ENCODE measurements at places on chromosomes 11 and 22.

DNA sequence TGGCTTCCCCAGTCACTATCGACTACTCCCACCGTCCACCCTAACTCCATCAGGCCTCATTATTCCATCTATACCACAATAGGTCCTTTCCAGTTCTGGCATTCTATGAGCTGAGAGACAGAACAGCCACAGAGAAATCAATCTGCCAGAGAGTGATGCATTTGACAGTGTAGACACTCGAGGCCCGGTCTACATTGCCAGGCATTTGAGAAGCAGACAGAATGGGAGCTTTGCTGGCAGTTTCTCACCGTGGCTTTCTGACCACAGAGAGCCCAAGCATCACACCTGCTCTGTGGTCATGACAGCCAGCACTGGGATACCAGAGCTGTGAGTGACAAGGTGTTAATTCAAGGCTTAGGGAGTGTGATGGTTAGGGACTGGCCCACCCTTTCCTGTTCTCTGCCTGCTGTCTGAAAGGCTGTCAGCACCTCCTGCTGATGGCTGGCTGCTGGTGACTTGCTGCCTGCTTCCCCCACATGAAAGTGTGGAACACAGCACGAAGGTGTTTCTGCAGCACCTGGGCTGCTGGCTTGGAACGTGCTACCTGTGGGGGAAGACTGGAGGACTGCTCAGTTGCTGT, 137.8 kb downstream of the KIRREL3 start:
- DNase-seq: no peak

DNA sequence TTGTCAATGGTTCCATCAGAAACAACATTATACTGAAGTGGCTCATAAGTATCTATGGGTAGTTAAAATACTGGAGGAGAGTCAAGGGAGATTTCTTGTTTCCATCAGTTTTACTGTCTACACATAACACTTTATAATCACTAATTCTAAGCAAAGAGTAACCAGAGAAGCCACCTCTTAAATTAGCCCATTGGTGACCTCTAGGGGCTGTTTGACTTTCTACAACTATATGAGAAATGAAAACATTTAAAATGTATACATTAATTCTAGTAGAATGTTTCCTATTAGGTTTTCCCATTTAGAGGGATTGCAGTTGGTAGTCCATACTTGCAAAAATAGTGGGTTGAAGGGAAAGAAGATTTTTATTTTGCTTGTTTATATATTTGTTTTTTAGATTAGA, 504.3 kb downstream of the FAM181B start:
- no peak for DNase-seq

- DNase-seq: no peak
Measured at GRCh38 chr11:63020671-63021291, 5.1 kb upstream of the SLC22A8 start.

DNA sequence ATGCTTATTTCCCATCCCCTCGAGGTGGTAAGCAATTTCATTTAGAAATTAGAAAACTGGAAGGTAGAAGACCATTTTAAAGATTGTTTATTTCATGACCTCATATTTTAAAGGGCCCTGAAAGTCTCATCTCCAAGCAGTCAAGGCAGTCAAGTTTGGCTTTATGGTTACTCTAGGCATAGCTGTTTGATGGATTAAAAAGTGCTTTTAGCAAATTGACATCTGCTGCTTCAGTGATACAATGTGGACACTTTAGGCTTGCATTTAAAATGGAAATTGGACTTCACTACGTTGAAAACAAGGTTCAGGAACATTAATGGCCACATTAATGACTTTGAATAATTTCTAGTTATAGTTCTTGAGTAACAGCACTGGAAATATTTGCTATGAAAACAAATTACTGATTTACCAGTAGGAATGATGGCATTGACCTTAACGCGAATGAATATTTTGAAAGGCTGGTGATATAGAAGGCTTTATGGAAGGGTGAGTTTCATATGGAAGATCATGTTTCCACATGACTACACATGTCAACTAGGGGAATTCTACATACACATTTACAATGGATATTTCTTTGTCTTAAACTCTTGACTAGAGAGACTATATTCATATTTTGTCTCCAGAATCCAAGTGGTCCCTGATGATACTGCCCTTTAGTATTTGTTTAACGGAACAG, 873.5 kb downstream of the JRKL start:
- DNase-seq: no peak

GRCh38 chr22:21855676-21856075, 11.8 kb downstream of the MAPK1 start:
- DNase-seq: no peak

GRCh38 chr11:996681-997080, 39.8 kb downstream of the MUC6 start:
- no peak for DNase-seq

GRCh38 chr11:70713988-70714665, 315.8 kb downstream of the CTTN start:
- DNase-seq: no peak

DNA sequence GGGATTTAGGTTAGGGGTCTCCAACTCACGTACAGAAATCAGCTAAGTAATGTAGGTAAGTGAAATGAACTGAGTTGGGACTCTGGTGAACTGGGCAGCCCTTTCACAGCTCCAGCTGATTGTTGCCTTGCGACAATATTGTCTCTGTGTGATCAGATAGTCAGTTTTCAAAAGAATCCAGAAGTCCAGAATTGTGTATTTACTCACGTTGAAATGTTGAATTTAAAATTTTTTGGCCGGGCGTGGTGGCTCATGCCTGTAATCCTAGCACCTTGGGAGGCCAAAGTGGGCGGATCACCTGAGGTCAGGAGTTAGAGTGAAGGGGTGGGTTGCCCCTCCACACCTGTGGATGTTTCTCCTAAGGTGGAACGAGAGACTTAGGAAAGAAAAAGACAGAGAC, 18.8 kb upstream of the WDR74 start:
- DNase-seq: no peak

DNA sequence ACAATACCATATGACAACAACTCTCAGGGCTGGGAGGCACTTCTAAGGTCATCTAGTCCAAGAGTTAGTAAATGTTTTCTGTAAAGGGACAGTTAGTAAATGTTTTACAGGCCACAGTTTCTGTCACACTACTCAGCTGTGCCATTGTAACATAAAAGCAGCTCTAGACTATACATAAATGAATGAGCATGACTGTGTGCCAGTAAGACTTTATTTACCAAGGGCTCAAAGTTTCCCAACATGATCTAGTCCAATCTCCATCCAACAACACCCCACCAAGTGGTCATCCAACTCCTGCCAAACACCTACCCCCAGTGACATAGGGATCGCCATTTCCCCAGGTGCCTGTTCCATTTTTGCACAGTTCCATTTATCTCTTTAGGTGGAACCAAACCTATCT, 12.1 kb downstream of the SERGEF start:
- DNase-seq: no peak

- no peak for DNase-seq
Measured at GRCh38 chr11:91041626-91042025, 818.8 kb upstream of the CHORDC1 start.

- no peak for DNase-seq
Measured at GRCh38 chr11:47775240-47775869, 8.2 kb upstream of the FNBP4 start.

GRCh38 chr22:22110548-22111266, 128.1 kb upstream of the TOP3B start:
- DNase-seq: no peak

GRCh38 chr11:70324376-70325115, 54.1 kb downstream of the PPFIA1 start:
- DNase-seq: no peak

All from mucosa of gallbladder (tissue), 1 donor.